Activated CD8-positive, alpha-beta memory T cell treated with anti-CD3 and anti-CD28 coated beads for 4 hours (primary cell): ENCODE measurements at places on chromosomes 7 and 10.

DNA sequence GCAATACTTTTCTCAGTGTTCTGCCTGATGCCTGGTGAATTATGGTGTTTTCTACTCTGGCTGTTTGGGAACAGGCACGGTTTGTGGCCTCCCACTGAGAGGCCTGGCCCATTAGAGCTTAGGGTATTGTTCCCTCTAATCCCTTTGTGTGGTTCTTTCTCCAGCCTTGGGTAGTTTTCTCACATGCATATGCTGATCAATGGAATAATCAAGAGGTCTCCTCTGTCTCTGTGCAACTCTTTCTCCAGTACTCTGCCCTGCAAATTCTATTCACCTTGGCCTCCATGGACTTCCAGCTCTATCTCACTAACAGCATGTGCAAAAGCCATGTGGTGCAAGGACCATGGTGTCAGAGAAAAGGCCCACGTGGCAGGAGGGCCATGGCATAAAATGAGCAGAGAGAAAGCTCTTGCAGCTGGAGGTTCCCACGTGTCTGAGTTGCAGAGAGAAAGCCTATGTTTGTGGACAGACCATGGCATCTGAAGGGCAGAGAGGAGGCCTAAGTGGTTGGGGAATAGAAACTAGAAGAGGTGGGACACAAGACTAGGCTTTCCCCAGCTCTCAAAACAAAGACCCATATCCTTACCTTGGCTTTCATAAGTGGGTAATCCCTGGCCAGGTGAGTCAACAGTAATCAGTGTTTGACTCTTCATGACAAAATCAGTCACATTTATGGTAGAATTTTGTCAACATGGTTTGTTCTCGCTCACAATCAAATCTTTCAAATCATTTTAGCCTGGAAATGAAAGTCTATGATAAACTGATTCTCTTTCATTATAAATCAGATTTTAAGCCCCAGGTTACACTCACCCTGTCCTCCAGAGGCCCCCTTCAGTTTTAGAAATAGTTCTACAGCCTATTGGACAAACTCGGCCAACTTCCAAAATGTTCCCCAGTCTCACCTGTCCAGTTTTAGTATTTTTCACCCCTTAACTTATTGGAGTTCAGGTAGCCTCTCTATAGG, 17.3 kb downstream of the OPALIN start:
- no peak for DNase-seq

DNA sequence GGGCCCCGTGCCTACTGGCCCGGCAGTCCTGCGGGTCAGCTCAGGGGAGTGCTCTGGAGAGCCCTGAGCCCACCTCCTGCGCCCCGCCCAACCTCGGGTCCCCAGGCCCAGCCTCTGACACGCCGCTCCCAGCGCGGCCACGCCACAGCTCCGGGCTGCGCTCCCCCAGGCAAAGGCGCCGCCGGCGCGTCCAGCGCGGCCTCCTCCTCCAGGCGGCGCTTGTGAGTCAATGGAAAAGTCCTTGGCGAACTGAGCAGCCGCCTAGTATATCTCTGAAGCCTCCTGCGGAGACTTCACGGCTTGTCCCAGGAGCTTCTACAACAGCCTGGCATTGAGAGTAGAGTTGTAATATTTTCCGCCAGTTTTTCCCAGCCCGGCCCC, 29.5 kb upstream of the BMS1 start:
- peak; percentile 39 for DNase-seq

- no peak for DNase-seq
These were observed 30.6 kb downstream of the POR start for GRCh38 chr7:75945297-75946168.

DNA sequence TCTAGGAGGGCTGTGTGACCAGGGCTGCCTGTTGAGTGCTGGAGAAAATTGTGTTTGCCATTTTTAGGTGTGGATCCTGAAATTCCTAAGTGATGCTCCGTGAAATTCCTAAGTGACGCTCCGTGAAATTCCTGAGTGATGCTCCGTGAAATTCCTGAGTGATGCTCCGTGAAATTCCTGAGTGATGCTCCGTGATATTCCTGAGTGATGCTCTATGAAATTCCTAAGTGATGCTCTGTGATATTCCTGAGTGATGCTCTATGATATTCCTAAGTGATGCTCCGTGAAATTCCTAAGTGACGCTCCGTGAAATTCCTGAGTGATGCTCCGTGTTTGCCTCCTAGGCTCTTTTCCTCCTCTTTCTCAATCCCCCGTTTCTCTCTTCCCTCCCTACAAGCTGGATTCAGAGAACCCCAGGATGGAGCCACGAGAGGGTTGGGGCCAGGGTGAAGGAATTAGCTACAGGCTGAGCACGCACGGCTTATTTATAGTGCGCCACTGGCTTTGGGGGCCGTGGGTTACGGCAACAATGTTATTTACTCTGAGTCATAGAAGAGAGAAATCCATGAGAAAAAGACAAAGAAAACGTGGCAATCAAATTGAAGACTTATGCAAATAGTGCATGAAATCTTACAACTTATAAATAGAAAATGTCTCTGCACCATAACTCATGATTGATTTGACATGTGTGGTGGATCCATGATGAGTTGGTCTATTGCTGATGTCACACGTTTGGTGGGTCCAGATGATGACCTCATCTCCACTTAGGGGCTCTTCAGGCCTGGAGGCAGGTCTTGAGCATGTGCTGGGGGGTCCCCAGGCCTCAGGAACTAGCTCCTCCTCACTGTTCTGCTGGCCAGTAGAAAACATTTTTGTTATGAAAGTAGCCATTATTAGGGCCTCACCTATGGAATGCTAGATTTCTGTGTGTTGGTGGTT, 224.6 kb downstream of the WDR37 start:
- no peak for DNase-seq

DNA sequence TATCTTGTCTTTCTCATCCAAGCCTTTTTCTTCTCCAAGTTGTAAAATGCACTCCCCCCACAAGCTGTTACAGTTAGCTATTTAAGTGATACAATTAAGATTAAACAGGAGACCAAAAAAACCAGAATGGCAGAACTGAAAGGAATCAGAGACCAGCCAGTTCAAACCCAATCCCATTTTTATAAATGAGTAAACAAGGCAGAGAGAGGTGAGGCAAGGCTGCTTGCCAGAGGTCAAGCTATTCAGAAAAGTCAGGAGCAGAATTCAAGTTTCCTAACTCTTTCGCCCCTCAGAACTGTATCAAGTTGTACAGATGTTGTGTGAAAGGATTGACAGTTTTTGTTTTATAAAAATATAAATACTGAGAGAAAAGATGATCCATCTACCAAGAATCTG, 90.2 kb downstream of the ZFAND4 start:
- DNase-seq, result no peak

GRCh38 chr10:111081595-111081994, 4.8 kb downstream of the ADRA2A start:
- DNase-seq, result no peak

DNA sequence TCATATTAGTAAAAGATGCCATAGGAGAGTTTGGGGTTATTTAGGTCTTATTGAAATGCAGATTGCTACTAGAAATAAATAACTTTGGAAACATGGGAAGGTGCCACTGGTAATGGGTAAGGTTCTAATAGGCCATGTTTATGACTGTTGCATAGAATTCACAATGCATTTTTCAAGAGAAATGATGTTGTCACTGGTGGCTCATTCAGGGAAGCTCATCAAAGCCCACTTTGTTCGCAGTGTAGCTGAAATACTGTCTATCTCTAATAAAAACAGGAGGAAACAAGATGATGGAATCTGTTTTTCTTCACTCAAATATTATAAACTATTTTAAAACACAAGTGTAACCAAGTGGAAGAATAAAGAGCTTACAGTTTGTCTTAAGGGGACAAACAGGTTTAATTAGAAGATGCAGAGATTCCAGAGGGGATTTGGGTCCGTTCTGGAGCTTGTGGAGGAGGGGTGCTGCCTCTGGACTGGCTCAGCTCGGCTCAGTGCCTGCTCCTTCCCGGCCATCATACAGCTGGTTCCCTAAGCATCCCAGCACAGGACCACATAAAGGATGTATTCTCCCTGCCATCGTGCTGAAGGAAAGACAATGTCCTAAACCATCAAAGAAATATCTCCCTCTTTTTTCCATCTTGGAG, 20.4 kb downstream of the OPALIN start:
- no peak for DNase-seq

- DNase-seq, result peak; percentile 89
These were observed 40.2 kb upstream of the ZNF518A start for GRCh38 chr10:96089670-96090462.

DNA sequence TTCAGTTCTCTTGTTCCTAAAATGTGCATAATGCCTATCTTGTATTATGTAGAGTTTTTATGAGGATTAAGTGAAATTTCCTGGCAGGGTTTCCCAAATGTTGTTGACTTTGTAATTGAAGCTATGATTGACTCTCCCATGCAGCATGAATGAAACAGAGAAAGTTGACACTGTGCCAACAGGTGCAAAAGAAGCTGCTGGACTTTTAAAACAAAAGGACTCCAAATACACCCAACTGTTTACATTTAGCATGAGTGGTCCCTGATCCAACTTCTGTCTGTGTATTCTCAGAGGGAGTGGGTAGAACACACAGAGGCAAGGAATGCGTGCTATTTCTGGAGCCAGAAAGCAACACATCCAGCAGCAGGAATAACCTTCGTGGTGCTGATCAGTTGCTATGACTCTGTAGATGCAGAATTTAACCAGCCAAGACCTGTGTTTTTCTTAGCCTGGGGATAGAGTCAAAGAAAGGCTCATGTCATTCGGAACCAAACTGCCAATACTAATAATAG, 14.4 kb upstream of the RBM20 start:
- DNase-seq, result no peak

- DNase-seq, result no peak
These were observed 427 bp downstream of the PYROXD2 start for GRCh38 chr10:98414578-98414931.

DNA sequence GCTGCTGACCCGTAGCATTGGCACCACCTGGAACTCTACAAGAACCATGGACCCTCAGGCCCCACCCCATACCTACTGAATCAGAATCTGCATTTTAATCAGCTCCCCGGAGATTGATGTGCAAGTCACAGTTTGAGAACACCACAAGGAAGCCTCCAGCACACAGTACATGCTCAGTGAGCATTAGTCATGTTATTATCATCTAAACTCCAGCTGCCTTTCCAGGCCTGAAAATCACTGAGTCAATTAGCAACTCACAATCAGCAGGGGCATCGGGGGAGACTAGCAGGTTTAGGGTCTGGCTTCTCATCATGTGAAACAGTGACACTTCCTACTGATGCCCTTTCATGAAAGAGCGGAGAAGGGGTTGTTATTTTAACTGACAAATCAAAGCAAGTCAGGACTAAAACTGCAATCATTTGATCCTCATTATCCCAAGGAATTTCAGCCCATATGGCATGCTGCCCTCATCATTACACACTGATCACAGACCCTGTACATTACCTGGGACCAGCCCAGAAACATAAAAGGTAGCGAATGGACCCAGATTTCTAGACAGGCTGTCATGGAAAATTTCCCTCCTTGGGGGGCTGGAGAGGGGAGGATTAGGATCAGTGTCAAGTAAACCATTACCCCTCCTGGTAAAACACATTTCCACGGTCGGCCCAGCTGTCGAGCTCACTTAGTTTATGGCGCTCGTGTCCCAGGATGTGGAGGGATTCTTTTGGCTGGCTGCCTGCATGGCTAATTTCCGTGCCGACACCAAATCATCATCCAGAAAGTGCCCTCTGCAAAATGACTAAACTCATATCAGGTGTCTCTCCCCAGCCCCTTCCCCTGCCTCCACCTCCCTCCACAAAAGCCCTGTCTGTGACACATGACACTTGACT, 122.8 kb downstream of the PRLHR start:
- no peak for DNase-seq

- DNase-seq, result no peak
These were observed 511.2 kb downstream of the TCERG1L start for GRCh38 chr10:130800281-130800680.
